Glomerular endothelial cell (primary cell): ENCODE measurements at places on chromosomes 1 and 21. TPM values are rescaled to one million over a fixed set of nuclear protein-coding genes. Genes with fewer than 3 reads are reported as not detected.

DNA sequence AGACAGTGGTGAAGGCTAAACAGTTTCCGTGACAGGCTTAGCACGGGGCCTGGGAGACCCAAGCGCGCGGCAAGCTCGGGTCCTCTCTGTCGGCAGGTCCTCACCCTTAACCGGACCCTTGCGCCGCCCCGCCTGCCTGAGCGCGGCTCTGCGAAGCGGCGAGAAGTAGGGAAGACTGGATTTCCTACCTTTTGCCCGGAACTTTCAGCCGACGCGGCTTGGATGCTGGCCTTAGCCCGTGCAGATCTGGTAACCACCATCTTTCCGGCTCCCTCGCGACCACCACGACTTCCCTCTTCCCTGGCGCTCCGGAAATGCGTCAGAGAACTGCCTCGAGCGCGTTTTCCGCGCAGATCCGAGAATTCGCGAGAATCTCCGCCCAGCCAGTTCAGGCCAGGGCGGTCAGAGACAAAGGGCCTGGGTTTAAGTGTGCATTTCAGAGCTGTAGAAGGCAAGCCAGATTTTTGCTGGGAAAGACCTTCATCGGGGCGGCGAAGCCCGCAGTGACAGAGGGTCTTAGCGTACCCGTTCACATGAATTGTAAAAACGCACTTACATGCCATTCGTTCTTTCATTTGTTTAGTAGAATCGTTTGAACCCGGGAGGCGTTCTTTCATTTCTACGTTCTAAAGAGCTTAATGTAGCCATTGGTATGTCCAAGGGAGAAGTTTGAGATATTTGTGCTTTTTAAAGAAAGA is at the start of gene DNTTIP2:
Gene DNTTIP2 (minus strand): TSS at position 318 of the 698 bp plus-strand sequence. CDS start 58 bp downstream, at position 260.
- DNase-seq = peak; percentile 55

The DRAXIN gene
- 0.29 and 0.68 TPM in 2 replicates for total RNA-seq

The TMEM9 gene
- total RNA-seq = 66.0 and 80.0 TPM in 2 replicates

The COL11A1 gene
- 0.12 TPM in 1 of 2 replicates, not detected in the other for total RNA-seq
